Glutamatergic neuron (in vitro differentiated cells): ENCODE measurements at places on chromosomes 11 and 22. TPM values are rescaled to one million over a fixed set of nuclear protein-coding genes. Genes with fewer than 3 reads are reported as not detected.

Gene PRR33
- not detected for total RNA-seq

Gene CHRNA10
- total RNA-seq = 0.91 TPM

Gene THAP7
- 17.8 TPM for total RNA-seq

Gene MN1
- 0.91 TPM for total RNA-seq

Gene TH
- total RNA-seq = not detected

Gene WDR74
- total RNA-seq = 69.0 TPM

Gene DDTL
- total RNA-seq = 0.96 TPM

Gene RAG2
- total RNA-seq = not detected

Gene HOATZ
- not detected for total RNA-seq

Gene OR8G1
- total RNA-seq = not detected

Gene HEPHL1
- total RNA-seq = not detected

Gene INPP5J
- 15.4 TPM for total RNA-seq

Gene ANAPC15
- 31.9 TPM for total RNA-seq

GRCh38 chr22:18119409-18120110 lies 9.0 kb downstream of the TUBA8 start:
- no peak for DNase-seq

GRCh38 chr11:116590844-116591570 lies 181.8 kb downstream of the BUD13 start:
- DNase-seq = no peak

- no peak for DNase-seq
Observed at GRCh38 chr11:122367809-122368231, 251.8 kb upstream of the BLID start.

GRCh38 chr11:124493016-124493655 lies 47.6 kb upstream of the OR8B8 start:
- DNase-seq = no peak

DNA sequence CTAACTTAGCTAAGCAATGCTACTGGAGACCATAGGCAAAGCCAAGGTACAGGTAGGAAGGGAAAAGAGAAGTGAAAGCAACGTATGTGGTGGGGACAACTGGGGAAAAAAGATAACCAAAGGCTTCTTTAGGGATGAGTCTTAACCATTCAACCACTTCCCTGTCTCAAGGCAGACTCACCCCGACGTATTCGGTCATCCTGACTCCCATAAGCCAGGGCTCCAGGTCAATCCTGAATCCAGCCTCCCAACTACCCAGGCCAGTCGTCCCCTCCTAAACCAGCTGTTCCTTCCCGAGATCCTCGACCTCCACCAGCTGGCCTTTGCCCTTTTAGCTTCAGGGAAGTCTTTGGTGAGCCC lies 330 bp downstream of the ACP2 start:
- DNase-seq = no peak

DNA sequence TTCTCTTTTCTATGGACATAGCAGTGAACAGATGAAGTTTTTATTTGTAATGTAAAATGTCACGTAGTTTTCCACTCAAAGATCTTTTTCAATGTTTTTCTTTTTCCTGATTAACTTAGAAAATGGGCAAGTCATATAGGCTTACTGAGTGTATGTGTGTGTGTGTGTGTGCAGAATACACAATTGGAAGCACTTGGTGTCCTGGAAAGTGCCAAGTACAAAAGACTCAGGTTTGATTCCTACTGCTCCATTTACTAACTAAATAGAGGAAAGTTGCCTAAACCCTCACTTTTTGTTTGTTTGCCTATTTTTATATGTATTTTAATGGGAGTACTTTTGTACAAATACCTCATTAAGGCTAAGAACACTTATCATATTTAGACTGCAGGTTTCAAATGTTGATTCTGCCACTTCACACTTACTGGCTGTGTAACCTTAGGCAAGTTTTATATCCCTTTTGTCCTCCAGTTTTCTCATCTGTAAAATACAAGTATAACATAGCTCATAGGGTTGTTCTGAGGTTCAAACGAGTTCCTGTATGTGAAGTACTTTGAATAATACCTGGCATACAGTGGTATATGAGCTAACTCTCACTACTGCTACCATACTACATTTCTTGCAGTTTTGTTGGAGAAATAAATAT lies 90.1 kb downstream of the TYR start:
- DNase-seq = no peak

DNA sequence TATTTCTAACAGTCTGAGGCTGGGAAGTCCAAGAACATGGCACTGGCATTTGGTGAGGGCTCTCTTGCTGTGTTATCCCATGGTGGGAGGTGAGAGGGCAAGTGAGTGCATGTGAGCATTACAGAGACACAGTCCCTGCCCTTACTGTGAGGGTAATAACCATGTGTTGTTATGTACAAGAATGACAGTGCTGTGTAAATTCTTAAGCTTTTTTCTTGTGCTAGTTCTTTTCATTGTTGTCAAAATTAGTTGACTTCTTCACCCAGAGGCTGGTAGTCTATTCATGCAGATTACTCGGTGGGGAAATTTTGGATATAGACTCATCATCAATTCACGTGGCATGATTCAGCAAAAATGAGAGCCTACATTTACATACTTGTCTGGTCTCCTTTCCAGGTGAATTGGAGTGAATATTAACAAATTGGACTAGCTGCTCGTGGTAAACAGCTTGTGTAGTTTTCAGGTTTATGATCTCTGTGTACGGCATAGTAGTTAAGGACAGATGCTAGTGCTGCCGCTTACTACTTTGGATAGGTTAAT lies 49.3 kb downstream of the ATXN10 start:
- DNase-seq = no peak

DNA sequence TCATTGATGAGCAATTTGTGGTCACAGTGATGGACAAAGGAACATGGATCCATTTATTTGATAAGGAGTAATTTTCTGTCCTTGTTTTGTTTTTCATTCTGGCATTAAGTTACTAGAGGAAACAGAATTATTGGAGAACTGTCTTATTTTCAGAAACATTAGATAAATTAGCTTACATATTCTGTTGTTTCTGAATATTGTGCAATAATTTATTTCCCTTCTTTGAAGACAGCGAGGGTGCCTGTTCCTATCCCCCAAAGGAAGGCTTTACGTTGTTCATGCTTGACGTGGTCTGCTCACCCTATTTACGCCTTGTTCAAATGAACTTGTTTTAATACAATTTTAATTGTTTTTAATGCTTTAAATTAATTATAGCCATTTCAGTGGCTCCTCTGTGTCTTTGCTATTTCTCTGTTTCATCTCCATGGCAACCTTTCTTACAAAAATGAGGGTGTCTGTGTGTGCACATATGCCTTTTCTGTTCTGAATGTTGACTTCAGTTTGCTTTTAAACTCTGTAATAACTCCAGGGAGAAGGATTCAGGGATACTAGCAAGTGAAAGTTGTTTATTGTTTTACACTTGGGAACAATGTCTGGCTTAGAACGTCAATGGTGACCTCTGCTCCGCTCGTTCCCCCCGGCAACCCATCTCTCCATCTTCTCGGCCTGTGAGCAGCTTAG lies 138.3 kb upstream of the PLET1 start:
- no peak for DNase-seq

DNA sequence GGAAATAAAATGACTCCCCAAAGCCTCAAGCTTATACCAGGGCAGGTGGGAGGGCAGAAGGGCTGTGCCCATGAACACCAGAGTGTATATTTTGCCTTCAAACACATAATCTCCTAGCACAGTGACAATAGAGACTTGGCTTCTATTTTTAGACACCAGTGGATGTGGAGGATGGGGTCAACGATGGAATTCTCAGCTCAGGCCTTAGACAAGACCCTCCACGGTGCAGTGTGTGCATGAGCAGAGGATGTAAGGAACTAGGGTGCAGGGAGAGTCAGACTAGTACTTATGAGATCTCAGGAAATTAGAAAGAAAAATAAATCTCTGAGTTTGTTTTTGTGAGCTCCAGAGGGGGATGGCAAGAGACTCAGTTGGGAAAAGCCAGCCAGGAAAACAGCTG lies 113.6 kb upstream of the CADM1 start:
- no peak for DNase-seq

DNA sequence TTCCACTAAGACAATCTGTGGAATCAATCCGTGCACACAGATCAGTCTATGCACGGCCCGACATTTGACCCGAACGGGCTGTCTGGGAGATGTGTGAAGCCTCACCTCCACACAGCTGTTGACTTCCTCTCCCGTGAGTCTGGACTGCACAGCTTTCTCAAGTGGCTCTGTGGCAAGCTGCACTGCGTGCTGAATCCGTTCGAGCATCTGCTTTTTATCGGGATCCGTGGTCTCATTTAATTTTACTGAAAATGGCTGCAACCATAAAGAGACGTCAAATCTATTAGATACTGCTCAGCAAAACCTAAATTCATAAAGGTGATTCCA lies 19.3 kb downstream of the CARS1 start:
- DNase-seq = no peak

DNA sequence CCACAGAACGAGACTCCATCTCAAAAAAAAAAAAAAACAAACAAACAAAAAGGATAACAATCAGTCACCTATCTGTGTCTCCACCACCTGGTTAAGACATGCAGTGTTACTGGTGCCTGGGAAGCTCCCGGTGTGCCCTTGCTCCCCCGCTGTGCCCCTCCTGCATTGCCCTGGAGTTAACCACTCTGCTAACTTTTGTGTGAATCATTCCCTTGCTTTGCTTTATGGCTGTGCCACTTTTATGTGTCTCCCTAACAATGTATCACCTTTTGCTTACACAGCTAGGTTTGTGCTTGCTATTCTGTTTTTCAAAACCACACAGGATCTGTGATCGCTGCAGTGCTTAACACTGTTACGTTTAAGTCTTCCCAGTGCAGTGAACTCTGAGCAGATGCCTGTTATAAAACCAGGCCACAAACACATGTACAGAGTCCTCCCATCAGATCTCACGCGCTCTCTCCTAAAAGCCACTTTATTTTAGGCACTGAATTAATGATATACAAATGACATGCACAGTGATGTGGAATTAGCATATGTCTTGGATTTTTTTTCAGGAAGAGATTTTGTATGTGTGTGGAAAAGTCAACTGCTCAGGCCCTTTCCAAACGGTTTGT lies 69.9 kb downstream of the BUD13 start:
- no peak for DNase-seq

- DNase-seq = no peak
Observed at GRCh38 chr11:75924966-75925784, 110.2 kb downstream of the UVRAG start.

GRCh38 chr11:61830237-61831105 lies 2.4 kb downstream of the FADS2 start:
- no peak for DNase-seq

DNA sequence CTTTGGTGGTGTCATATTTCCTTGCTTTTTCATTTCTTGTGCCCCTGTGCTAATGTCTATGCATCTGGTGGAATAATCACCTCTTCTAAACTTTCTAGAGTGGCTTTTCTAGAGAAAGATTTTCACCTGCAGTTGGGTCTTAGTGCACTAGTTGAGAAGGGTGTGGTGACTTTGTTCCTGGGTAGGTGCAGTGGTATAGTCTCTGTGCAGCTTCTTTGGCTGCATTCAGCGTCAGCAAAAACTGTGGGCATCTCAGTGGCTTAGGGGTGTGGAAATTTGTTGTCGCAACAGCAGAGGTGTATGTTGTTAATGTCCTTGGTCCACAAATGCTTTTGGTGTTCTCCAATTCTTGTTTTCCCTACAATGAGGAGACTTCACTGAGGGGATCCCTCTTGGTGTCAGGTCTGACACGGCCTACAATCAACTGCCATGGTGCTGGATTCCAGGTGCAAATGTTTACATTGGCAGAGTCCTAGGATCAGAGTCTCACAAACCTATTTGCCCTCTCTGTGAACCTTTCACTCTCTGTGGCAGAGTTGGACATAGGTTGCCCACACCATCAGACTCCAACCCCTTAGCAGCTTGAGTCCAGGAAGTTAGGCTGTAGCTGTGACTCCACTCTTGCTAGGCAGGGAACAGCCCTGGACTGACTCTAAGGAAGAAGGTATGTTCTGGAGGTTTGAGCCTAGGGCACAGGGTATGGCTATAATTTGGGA lies 48.8 kb downstream of the GDPD4 start:
- no peak for DNase-seq

DNA sequence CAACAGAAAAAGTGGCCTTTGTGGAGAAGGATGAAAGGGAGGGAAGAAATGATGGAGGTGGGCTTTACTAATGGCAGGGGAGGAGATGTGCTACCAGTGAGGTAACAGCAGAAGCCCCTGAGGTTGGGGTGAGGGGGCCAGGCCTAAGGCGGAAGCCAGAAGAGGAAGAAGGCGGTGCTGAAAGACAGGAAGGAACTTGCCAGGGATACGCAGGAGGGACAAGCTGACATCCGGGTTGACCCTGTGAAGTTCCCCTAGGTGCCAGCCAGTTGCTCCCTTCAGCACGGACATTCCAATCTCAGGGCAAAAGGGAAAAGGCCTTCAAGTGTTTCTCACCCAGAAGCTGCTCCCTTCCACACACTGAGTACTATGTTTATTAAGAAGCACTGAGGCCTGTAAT lies 2.3 kb upstream of the TIRAP start:
- DNase-seq = no peak

DNA sequence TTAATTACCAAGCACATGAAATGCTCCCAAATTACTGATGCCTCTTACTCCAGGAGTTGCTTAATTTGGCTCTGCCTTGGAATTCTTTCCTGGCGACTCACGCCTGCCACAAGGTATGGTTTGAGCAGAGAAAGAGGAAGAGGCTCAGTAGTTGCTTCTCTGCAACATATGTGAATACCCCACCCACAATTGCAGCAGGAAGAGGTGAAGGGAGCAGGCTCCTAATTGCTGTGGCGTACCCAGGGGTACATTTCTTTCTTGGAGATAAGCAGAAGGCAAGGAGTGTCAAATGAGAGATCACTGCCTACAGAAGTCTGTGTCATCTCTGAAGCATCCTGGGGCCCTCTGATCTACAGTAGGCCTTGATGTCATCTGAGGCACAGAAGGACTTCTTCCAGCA lies 10.6 kb upstream of the NNMT start:
- no peak for DNase-seq

DNA sequence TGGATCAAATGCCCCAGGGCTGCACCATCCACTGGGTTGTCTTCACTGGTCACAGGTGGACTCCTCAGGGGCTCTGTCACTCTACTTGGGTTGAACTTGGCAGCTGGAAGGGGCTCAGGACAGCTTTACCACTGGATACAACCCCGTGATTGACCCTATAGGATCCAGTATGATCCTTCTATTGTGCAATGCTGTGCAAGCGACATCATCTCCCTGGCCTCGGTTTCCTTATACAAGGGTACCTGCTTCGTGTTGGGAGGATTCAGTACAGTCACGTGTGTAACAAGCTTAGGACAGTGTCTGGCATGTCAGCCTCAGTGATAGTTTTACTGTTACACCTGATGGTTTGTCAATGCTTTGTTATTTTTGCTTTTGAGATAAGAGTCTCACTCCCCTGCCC lies 20.5 kb upstream of the MIEF1 start:
- DNase-seq = no peak

- no peak for DNase-seq
Observed at GRCh38 chr11:71527576-71528210, 626 bp downstream of the KRTAP5-7 start.

GRCh38 chr11:2913776-2914175 lies 15.4 kb downstream of the PHLDA2 start:
- no peak for DNase-seq
